LNCaP clone FGC (cell line): ENCODE measurements at places on chromosomes 6 and 20.

GRCh38 chr6:21159465-21159864 is 434.1 kb upstream of the SOX4 start:
- no peak for DNase-seq

GRCh38 chr6:26431258-26432172 is 8.8 kb upstream of the BTN3A3 start:
- DNase-seq = peak; percentile 3

DNA sequence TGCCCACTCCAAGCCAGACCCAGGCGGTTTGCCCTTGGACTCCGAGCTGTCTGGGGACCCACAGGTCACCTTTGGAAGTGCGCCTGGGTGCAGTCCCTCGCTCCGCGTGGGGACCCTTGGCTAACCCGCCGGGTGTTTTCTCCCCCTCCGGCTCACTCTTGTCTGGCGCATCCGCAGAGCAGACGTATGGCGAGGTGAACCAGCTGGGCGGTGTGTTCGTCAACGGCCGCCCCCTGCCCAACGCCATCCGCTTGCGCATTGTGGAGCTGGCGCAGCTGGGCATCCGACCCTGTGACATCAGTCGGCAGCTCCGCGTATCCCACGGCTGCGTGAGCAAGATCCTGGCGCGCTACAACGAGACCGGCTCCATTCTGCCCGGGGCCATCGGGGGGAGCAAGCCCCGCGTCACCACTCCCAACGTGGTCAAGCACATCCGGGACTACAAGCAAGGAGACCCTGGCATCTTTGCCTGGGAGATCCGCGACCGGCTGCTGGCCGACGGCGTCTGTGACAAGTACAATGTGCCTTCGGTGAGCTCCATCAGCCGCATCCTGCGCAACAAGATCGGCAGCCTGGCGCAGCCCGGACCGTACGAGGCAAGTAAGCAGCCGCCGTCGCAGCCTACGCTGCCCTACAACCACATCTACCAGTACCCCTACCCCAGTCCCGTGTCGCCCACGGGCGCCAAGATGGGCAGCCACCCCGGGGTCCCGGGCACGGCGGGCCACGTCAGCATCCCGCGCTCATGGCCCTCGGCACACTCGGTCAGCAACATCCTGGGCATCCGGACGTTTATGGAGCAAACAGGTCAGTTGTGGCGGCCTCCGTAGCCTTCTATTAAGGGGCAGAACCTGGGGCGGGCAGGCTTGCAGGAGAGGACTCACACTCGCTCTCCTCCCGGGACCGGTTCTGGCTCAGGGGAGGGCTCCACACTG is 1.1 kb downstream of the PAX1 start:
- DNase-seq = no peak

DNA sequence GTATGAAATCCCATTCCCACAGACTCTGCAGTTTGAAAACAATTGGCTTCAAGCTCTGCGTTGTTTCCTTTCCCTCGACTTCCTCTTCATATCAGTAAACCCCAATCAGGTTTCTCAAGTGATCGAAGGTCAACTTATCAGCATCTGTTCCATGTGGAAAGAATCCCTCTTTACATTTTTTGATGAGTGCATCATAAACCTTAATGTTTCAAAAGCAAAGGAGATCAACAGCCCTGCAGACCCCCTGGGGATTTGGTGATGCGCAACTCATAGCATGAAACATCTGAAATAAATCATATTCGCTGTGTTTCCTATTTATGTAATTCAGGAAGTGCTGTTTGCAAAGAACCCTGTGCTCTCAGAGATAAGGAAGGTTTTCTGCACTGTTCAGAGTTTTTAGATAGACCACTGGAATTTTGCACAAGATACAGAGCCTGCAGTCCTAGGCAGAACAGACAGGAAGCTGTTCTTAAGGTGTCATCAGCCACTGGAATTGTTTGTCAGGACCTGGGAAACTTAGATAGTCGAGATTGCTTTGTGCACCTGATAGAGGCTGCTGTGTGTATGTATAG is 216.0 kb downstream of the HIVEP2 start:
- no peak for DNase-seq

- no peak for DNase-seq
These were observed 207.9 kb upstream of the SULF2 start for GRCh38 chr20:47993035-47993755.

DNA sequence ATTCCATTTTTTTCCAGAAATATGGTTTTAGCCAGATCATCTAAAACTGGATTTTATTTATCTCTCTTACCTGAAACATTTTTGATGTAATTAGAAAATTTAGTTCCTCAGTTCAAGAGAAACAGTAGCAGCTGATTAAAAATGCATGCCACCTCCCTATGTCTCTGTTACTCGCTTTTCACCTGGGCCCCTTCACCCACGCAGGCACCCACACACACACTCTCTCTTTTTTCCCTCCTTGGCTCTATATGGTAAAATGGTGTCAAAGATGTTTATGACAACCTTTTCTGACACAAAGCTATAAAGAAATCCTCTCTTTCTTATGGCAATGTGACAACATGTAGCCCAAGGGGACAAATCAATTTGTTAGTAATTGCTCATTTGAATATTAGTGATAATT is 5.8 kb upstream of the SGK1 start:
- no peak for DNase-seq

- peak; percentile 72 for DNase-seq
These were observed 1.1 kb downstream of the PNRC1 start for GRCh38 chr6:89081423-89082322.

- DNase-seq = no peak
These were observed at the start of gene TMEM244 for GRCh38 chr6:129860908-129861665. TSS of gene TMEM244 (minus strand) at chr6:129861315. CDS start at chr6:129861188, 127 bp downstream.

GRCh38 chr20:2507875-2508630 is 662 bp downstream of the ZNF343 start:
- no peak for DNase-seq

DNA sequence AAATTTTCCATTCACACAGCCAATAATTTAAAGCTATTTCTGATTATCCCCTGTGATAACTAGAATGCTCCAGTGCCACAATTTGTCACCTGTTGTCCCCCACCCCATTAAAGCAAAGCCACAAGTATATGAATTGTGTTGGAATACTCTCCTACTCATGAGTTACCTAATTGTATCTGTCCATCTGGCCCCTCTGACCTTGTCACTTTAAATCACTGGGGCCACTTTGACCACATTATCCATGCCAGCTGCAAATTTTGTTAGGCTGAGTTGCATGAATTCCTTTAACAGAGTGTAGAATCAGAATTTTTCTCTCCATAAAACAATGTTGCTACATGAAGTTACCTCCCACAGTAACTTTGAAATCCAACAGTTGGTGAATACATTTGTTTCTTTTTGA is 204.6 kb downstream of the MEI4 start:
- DNase-seq = no peak

DNA sequence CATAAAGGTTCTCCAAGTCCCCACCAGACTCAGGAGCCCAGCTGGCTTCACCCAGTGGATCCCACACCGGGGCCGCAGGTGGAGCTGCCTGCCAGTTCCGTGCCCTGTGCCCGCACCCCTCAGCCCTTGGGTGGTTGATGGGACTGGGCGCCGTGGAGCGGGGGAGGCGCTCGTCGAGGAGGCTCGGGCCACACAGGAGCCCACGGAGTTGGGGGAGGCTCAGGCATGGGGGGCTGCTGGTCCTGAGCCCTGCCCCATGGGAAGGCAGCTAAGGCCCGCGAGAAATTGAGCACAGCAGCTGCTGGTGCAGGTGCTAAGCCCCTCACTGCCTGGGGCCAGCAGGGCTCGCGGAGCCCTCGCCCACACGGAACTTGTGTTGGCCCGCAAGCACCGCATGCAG is 234.4 kb upstream of the HSF2 start:
- no peak for DNase-seq

DNA sequence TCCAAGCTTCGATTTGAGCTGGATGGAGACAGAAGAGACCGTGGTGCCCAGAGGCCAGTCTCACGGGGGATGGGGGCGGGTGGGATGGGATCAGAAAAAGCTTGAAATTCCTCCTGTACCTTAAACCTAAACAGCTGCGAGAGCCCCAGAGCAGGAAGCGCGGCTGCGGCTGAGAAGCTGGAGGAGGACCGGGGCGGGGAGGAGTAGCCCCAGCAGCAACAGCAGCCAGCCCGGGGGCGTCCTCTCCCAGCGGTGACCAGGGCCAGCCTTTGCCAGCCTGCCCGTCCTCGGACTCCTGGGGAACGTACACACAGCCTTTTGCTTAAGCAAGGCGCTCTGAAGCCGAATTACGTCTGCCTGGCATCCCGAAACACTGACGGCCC is 17.4 kb upstream of the PRDM13 start:
- no peak for DNase-seq

DNA sequence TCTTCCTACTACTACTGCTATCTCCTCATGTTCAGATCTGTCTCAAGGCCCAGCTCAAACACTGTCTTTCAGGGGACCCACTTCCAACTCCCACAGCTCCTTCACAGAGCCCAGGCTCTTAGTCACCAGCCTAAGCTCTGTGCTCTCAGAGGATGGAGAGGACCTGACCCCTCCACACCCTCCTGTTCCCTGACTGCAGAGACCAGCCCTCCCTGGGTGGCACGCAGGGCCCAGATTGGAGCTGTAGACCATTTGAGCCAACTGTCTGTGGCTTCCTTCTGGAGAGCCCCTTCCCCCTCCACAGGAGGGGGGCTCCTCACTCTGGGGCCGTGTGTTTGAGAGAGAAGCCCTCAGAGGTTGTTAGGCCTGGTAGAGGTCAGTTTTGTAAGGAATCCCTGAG is 9.8 kb downstream of the SNPH start:
- DNase-seq = no peak

- no peak for DNase-seq
These were observed 28.4 kb upstream of the RNF24 start for GRCh38 chr20:4043796-4044195.

- DNase-seq = no peak
These were observed 1106.4 kb upstream of the CITED2 start for GRCh38 chr6:140480852-140481251.
